ENCODE measurements at places on chromosomes 2 and 18.
A peak's percentile ranks its signal among the peaks of the same experiment; 100 is the strongest.

DNA sequence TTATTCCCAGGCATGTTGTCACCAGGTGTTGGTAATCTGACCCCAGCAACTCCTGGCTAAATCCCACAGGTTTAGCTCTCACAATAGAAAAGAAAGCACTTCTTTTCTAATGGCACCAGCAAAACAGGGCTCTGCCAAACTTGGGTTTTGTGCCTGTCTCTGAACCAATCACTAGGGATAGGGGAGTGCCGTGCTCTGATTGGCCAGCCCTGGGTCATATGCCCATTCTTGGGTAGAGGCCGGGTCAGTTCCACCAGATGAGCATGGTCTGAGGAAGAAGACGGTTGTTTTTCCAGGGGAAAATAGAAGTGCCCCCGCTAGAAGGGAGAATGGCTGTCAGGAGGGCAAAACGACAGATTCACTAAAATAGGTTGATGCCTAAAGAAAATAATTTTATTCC, 14.7 kb downstream of the CDK15 start:
- no peak for DNase-seq

DNA sequence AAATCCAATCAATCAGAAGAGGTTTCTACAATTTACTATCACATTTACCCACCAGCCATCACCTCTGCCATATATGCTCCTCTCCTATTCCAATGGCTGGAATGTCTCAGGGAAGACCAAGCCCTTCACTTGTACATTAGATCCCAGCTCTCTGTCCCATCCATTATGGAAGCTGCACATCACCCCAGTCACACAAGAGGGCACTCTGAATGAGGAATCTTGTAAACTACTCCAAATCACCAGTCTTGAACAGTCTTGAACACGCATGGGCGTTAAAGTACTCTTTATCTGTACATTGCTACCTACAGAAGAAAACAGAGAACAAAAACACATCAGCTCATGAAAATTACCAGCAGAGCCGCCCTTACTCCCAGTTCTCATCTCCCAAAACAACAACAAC, 38.7 kb downstream of the ZC3H8 start:
- DNase-seq = no peak

DNA sequence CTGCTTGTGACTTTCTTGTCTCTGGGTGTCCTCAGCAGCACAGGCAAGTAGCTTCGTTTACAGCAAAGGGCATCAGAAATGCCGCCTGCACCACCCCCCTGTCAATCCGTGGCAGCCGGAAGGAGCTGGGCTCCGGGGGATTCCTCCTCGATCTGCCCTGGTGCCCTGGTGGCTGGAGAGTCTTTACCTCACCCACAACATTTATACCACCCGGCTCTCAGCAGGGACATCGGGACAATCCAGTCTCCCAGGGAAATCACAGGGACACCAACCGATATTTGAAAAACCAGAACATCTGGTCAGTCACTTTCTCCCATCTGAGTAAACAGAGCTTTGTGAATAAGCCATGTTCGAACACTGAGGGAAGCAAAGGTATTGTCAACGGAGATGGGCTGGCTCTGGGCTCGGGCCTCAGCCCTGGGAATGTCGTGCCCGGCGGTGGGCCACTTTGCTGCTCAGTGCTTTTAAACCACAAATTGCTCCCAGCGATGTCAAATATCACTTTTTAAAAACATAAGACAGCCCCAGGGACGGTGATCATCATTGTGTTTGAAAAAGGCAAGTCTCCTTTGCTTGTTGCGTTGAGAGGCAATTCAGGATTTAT, 210.0 kb upstream of the SALL3 start:
- no peak for DNase-seq

DNA sequence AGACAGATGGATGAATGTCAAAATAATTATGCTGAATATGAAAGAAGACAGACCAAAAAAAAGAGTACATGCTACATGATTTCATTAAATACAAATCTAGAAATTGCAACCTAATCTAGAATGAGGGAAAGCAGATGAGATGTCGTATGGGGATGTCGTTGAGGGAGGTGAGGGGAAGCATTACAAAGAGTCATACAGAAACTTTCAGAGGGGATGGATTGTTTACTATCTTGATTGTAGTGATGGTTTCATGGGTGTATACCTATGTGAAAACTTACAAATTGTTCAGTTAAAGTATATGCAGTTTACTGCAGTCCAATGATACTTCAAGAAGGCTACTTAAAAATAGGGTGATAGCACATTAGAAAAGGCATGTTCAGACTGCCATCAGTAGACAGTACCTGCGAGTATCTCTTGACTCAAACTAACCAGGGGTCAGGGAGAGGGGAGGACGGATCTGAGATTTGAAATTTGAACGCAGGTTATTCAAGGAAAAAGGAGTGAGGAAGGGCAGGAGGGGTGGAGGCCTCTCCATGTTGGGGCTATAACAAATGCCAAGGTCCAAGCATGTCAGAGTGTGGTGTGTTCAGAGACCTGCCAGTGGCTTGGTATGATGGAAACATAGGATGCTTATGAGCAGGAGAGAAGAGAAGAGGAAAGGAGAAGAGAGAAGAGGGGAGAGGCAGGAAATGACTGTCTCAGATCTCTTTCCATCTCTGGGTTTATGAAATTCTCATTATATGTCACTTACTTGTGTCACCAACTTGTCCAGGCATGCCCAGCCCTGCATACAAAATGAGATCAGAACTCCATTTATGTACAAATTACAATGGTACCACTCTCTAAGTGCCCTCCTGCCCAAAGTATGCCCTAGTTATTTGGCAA, 257.3 kb upstream of the CXCR4 start:
- DNase-seq = no peak

- no peak for DNase-seq
Measured at GRCh38 chr2:29749041-29749440, 172.3 kb downstream of the ALK start.

GRCh38 chr2:10221443-10221842, 81.3 kb upstream of the HPCAL1 start:
- DNase-seq = no peak

DNA sequence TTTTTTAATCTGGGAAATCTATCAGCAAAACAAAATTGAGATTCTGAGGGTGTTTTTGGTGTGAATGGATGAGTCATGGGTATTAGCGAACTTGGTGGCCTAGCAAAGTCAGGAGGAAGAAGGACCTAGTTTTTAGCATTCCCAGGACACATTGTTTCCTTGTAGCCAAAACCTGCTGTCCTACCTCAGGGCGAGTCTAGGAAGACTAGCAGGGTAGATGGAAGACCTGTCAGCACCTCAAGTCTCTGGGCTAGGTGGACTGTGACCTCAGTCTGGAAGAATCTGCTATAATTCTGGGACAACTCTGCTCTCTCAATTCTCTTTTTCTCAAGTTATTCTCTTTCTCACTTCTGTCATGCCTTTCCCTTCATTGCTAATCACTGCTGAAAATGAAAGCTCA, 1399.3 kb upstream of the LRRTM1 start:
- no peak for DNase-seq

DNA sequence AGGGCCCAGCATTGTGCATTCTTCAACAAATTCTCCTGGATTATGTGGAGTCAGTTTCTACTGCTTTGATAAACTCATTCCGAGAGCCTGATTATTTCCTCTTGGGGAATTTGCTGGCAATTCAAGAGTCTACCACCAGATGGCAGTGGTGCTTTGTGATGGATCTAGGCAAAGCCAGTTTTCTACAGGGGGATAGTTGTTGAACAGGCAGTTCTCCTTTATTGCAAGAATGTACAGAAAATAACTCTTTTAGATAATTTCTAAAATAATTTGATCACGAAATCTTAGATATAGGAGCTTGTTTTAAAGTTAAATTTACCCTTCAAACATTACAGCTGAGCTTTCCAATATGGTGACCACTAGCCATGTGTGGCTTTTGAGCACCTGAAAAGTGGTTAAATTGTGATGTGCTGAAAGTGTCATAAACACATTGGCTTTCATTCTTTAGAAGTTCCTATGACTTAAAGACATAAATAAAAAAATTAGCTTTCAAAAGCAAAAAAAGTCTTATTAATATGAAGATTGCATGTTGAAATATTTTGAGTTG, 66.7 kb upstream of the HAAO start:
- DNase-seq = peak; percentile 33

- DNase-seq = no peak
Measured at GRCh38 chr2:68813596-68813995, 57.6 kb downstream of the BMP10 start.

DNA sequence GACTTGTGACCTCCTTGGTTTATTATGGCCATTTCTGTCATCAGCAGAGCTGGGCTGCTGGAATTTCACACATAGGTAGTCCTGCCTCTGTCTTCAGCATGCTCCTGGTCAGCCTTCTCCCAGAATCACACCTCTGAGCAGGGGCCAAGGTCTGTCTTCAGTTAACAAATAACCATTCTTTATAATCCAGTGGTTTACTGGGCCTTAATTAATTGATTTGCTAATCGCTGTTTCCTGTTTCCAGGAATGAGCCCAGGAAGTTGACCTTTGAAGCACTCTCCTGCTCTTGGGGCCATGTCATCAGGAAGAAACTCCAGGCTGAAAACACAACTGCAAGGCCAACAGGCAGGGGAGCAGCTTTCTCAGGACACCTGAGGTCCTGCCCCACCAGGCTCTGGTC, 278.5 kb downstream of the SRBD1 start:
- DNase-seq = no peak

GRCh38 chr2:237391140-237391539, 22.8 kb downstream of the COL6A3 start:
- DNase-seq = no peak

DNA sequence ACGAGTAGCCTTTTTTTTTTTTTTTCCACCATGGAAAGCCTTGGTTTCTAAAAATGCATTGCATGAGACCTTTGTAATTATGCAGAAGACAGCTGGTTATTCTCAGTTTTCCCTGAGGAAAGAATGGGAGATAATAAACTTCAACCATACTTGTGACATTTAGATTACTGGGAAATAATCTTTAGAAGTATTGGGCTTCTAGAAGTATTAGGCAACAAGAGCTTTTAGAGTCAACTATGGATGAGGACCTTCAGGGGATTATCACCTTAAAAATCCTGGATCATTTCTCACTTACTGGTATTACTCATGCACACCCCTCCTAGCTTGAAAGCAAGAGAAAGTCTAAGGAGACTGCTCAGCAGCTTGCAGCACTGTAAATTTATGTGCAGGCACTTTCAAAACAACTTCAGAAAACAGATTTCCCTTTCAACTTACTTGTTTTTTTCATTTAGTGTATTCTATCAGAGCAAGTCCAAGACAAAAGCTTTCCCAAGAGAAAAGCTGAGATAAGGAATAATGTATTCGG, 175.9 kb downstream of the NRXN1 start:
- no peak for DNase-seq

DNA sequence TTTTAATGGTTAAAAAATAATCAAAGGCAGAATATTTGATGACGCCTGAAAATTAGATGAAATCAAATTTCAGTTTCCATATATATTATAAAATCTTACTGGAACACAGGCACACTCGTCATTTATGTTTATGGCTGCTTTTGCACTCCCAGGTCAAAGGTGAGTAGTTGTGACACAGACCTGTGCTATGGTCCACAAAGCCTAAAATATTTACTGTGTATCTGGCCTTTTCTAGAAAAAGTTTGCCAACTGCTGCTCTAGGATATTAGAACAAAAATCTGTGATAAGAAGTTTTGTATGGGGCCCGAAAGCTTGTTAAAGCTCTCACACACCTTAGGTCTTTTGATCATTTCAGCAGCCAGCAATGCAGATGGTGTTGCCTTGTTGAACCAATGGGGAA, 104.3 kb downstream of the PKP4 start:
- no peak for DNase-seq

DNA sequence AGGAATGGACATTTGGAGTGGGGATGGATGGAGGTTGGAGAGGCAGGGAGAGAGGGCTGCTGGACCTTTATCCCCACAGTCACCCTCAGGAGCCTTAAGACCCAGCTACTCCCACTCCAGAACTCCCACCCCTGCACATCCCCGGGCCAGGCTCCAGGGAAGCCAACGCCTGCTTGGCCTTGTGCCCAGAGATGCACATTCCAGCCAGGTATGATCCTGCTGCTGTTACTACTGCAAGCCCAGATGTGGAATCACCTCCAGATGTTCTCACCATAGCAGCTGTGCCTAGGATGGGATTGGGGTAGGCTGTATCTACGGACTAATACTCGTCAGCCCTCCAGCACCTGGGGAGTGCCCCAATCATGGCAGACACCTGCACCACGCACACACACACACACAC, 71.7 kb downstream of the ZFP36L2 start:
- no peak for DNase-seq

DNA sequence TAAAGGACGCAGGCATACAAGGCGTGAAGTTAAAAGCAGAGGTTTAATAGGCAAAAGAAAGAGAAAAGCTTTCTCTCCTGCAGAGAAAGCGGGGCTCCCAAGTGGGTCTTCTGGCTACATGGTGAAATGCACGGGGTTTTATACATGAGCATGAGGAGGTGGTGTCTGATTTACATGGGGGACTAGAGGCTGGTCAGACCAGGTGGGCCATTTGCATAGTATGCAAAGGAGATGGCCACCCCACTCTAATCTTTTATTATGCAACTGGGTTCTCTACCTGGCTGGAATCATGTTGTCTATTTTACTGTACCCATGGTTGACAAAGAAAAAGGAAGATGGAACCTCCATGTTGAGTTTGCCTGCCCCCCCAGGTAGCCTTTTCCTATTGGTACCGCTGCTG, 356.2 kb downstream of the KCNJ3 start:
- DNase-seq = no peak

DNA sequence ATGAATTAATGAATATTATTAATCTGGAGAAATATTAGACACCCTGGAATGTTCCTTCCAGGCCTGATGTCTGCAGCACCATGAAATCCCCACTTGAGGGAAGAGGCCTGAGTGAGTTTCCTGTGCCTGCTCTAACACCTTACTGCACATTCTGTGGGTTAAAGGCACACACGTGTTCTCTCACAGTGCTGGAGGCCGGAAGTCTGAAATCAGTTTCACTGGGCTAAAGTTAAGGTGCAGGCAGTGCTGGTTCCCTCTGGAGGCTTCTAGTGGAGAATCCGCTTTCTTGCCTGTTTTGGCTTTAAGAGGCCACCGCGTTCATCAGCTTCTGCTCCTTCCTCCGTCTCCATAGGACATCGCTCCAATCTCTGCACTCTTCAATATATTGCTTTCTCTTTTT, 48.7 kb downstream of the ACKR3 start:
- DNase-seq = no peak

DNA sequence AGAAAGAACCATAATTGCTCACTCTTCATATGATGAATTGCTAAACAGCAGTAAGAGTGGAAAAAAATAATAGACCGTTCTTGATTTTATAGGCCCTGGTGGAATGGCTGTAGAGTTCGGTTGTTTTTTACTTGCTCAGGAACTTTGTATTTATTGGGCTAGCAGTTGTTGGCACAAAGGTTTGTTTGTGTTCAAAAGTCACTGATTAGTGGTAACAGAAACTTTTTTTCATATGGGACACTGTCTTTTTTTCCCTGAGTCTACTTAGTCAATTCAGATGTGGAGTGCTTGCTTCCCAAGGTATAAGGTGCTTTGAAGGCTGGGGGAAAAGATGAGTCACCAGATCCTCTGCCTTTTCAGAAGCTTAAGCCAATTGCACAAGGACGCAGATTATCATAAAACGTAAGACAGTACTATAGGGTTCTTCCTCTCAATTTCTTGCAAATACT, 25.8 kb downstream of the PHLPP1 start:
- no peak for DNase-seq

GRCh38 chr2:64928813-64929212, 60.4 kb upstream of the SLC1A4 start:
- no peak for DNase-seq

GRCh38 chr2:99675130-99675661, 185.4 kb upstream of the REV1 start:
- DNase-seq = no peak

- no peak for DNase-seq
Measured at GRCh38 chr2:165064743-165065142, 109.4 kb upstream of the SLC38A11 start.
